ENCODE measurements at places on chromosomes 12 and 14.

DNA sequence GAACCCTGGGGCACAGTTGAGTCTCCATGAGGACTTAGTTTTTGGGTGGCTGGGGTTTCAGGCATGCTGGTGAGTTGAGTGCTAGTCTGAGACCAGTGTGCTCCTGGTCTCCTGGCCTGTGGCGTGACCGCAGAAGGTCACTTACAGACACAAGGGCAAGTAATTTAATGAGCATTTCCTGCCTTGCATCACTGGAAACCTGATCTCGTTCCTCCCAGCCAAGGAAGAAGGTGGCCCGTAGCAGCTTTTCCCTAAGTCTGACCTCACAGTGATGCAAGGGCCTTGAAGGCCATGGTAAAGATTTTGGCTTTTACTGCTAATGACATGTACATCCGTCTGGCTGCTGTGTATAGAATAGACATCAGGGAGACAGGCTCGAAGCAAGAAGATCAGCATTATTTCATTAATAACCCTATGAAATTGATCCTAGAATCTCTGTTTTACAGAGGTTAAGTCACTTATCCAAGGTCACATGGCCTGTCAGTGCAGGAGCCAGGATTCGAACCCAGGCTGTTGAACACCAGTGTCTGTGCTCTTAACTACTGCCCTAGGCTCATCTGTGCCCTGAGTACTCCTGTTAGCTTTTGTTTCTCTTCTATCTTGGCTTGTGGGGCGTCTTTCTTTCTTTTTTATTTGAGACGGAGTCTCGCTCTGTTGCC, 4.6 kb downstream of the TMEM120B start:
- peak; percentile 96 for DNase-seq

DNA sequence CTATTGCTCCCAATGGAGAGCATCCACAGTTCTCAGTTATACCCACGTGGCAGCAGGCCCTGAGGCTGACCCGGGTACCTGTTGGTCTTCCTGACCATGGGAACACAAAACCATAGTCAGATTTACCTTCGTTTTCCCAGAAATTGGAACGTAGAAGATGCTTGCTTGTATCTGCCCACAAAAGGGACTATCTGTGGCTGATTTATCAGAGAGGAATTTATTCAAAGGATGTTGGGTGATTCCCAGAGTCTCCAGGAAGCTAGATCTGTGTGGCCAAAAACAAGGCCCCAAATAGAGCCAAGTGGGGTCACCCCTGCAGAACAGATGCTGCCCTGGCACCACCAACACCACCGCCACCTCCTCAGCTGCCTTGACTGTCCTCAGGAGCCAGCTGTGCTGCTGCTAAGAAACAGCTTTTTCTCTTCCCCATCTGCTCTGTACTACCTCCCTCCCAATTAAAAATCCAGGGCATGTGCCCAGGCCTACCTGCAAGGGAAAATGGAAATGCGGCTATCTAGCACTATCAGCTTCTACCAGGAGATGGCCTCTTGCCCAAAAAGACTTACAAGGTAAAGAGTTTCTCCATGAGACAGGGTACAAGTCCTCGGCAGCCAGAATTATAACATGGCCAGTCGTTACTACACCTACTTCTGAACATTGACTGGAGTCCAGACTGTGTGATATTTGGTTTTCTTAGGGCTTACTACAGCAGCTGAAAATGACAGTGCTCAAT, 128.6 kb upstream of the PLEKHG7 start:
- peak; percentile 44 for DNase-seq

DNA sequence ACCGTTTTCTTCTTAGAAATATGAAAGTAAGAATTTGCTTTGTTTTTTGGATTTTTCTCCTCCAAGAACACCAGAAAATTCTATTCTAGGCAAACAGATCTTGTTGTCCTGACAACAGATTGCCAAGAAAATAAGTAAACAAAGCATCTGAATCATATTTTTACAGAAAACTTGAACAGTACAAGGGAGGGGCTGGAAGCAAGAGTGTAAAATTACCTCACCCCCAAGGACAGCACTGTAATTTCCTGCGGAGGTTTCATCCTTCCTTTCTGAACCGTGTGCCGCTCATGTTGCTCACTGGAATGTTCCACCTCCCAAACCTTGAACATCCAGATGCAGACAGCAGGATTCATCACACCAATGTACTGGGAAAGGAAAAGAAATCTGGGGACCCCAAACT, 5.4 kb upstream of the CAMKK2 start:
- no peak for DNase-seq

GRCh38 chr12:27896419-27896990, 76.0 kb downstream of the PTHLH start:
- no peak for DNase-seq

DNA sequence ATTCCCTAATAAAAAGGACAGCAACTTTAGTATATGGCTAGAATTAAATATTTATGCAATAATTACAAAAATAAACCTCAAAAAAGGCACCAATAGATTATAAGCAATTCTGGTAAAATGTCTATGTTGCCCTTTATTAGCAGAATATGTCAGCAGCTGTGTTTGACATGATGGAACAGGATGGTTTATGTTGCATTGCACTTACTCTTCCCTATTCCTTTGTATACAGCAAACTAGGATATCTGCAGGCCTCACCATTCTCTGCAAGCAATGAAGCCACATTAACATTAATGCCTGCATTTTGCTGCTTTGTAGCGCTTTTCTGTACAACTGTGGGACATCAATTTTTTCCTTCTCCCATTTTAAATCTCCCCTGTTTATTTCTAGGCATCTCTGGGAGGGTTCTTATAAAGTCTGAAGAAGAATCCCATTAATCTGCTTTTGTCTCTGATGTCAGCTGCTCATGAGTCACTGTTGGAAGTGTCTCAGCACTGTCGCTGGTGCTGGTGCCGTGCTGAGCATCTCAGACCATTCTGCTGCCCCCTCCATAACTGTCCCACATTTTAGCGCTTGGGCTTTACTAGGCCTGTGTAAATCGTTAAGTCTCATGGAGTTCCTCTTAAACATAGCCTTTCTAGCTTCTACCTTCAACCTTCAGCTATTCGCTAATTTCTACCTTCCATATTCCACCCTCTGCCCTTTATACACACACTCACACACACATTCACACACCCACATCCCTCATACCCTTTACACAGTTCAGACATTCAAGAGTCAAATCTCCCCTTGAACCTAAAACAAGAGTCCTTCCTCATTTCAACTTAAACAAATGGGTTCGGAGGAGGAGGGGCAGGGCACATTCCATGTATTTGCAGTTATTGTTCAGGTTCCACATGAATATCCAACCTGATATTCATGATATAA, 64.4 kb upstream of the TRHDE start:
- no peak for DNase-seq

- no peak for DNase-seq
Observed at GRCh38 chr12:76462668-76463224, 96.8 kb downstream of the OSBPL8 start.

GRCh38 chr14:80378084-80378690, 166.9 kb upstream of the DIO2 start:
- no peak for DNase-seq

- DNase-seq: peak; percentile 16
Observed at GRCh38 chr12:105876396-105876927, 262.3 kb downstream of the NUAK1 start.

DNA sequence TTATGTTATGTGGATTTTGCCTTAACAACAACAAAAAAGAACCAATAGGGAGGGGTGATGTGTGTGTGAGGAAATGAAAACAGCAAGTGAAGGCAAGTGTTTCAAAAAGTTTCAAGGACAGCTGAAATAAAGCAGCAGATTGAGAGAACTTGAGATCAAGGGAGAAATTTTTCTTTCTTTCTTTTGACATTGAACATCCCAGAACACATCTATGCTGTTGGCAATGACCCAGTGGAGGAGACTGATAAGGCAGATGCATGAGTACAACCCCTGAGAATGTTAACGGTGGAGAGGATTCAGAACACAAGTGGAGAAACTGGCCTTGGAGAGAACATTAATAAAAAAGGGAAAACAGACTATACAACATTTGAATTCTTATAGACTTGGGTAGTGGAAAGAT, 2.9 kb downstream of the LLPH start:
- no peak for DNase-seq

DNA sequence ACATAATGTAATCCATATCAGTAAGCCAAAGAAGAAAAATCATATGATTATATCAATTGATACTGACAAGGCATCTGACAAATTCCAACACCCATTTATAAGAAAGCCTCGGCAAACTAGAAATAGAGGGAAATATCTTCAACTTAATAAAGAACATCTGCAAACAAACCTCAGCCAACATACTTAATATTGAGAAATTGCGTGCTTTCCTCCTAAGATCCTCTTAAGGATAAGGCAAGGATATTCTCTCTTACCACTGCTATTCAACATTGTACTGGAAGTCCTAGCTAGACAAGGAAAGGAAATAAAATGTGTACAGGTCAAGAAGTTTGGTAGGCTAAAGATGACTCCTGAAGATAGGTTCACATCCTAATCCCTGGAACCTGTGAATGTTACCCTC, 115.9 kb downstream of the DERA start:
- no peak for DNase-seq

- peak; percentile 3 for DNase-seq
Observed at GRCh38 chr14:53696217-53696965, 260.2 kb downstream of the BMP4 start.

- DNase-seq: no peak
Observed at GRCh38 chr12:58424735-58425392, 483.5 kb downstream of the ATP23 start.

DNA sequence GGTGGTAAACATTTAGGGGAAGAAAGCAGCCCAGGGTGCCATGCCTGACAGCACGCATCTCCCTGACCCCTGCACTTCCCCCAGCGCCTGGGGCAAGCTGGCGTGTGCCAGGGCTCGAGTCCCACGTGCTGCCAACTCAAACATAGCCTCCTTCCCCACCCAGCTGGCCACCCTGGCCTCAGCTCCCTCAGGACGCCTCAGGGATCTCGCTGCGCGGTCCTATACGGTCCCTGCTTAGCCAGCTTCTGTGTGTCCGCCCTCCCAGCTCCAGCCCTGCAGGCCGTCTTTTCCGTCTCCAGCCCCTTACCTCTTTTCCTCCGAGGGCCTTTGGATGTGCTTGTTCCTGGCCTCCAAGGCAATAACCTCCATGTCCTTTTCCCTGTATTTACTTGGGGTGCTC, 71.0 kb downstream of the TESC start:
- no peak for DNase-seq

- no peak for DNase-seq
Observed at GRCh38 chr12:21831791-21832344, 57.4 kb upstream of the KCNJ8 start.

DNA sequence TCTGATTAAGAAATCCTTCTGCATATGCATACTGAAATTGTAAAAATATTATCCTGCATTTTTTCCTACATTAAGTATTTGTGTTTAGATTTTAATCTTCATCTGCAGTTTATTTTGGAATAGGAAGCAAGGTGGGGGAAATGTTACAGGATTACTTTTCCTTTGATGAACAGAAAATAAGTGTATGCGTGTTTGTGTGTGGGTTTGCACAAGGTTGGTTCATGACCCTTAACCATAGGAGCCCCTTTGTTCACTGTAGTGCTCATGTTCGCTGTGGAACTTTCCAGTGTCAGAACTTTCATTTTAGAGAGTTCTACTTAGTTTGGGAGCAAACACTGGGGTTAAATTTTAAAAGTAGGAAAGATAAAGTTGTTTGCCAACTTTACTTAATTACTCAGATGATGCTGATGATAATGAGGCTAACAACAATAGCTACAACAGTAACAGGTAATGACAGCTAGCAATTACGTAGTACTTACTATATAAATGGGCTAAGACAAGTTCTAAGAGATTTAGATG, 6.4 kb upstream of the A2M start:
- DNase-seq: no peak

DNA sequence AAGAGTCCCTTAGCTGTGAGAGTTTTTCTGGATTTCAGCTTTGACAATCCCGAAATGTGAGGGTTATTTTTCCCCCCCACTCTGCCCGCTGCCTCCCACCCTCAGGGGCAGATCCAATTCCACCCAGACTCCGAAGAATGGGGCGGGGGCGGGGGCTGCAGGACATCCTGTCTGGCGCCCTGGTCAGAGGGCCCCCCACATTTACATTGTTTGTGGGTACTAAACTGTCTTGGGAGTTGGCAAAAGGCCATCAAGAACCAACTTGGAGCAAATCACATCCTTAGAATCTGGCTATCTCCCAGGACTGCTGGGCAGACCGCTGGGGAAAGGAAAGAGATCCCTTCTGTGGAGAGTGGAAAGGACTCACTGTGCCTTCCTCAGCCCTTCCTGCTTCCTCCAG, 2.4 kb downstream of the EMP1 start:
- DNase-seq: peak; percentile 74

DNA sequence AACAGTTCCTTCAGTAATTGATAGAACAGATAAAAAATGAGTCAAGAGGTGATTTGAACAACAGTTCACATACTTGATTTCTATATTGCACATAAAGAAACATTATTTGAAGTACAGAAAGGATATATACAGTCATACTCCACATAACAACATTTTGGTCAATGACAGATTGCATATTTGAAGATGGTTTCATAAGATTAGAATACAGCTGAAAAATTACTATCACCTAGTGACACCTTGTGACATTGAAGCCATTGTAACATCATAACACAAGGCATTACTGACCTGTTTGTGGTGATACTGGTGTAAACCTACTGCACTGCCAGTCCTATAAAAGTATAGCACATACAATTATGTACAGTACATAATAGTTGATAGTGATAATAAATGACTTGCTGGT, 43.1 kb upstream of the ABCC9 start:
- no peak for DNase-seq

GRCh38 chr14:22479776-22480464, 109.1 kb downstream of the DAD1 start:
- DNase-seq: peak; percentile 34

DNA sequence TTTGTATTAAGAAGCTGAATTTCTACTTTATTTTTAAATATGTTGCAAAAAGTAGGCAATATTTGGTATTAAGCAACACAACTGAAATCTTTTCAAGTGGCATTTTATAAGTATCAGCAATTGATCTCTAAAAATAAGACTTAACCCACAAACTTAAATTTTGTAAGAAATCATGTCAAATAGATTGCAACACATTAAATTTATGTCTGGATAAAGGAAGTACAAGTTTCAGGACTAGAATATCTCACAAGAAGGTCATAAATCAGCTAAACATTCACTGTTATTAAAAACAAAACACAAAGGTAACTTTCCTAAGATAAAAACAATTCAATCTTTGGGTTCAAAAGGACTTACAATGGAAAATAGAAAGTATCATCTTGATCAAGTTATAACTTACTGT, 32.8 kb downstream of the CPNE8 start:
- no peak for DNase-seq

- no peak for DNase-seq
Observed at GRCh38 chr14:42141328-42141727, 534.7 kb downstream of the LRFN5 start.

- DNase-seq: no peak
Observed at GRCh38 chr12:45648070-45648469, 81.4 kb upstream of the ARID2 start.

DNA sequence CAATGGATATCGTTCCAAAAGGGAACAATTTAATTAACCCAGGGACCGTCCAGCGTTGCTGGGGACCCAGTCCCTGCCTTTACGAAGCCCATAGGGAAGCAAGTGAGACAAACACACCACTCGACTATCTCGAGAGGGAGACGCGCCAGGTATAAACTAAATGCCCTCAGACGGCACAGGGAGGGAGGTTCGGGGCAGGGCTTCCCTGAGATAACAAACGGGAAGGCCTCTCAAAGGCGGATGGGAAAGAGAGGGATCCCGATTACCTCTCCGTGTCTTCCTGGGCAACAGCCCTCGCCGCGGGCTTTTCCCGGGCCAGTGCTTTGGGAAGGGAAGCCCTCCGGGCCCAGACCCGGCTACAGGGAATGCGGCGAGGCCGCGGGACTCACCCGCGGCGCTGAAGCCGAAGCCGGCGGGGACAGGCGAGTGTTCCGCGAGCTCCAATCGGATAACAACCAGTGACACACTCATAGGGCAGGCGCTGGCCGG, 390 bp downstream of the BRAP start:
- peak; percentile 15 for DNase-seq

- no peak for DNase-seq
Observed at GRCh38 chr14:98069712-98070171, 1202.3 kb downstream of the BCL11B start.
